ENCODE measurements at places on chromosomes 12 and 14.

DNA sequence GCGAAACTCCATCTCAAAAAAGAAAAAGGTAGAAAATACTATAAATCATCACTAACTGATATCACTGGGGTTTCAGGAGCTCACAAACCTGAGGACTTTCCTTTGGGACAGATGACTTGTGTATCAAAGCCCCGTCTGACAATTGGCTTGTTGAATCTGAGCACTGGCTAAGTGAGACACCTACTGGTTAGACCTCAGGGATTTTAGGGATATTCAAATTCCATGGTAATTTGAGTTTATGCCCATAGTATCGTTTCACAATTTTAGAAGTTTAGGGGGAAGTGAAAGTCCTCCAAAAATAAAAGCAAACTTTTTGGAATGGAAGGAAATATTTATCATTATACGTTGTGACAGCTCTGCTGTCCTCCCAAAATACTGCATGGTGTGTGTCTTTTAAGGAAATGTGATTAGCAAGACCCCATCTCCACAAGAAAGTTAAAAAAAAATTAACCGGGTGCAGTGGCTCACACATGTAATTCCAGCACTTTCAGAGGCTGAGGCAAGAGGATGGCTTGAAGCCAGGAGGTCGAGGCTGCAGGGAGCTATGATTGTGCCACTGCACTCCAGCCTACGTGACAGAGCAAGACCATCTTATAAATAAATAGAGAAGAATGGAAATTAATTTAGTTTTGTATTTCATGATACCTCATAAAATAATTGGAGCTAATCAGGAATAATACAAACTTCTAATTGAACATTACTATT lies 49.2 kb downstream of the FBXL14 start:
- no peak for DNase-seq

GRCh38 chr12:108234158-108234557 lies 105.0 kb downstream of the CMKLR1 start:
- DNase-seq: no peak

DNA sequence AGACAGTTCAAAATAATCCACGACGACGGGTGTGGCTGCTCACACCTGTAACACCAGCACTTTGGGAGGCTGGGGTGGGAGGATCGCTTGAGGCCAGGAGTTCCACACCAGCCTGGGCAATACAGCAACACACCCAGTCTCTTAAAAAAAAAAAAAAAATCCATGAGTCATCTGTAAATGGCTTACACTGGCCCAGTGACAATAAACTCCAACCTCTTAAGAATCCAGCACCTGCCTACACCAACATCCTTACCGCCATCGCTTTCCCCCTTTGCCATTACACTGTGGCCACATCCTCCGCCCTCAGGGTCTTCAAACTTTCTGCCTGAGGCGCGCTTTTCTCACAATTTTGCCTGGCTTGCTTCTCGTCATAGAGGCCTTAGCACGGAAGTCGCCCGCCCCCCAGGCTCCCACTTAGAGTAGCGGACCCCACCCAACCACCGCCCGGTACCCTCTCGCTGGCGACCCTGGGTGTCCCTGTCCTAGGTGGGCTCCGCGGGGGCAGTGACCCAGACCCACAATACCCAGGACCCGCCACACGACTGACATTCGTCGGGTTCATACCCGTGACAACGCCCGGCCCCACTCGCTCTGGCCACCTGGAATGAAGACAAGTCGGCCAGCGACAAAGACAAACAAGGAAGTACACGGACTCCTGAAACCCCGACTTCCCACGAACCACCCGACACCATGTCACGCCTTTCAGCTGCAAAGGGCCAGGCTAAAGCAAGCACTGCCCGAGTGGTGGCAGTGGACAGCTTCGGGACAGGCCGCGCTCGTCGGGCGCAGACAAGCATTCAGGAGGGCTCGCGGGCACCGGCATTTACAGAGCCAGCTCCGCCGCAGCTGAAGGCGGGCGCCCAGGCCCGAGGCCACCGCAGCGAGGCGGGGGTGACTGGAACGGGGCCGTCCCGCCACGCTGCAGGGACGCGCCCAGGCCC lies 636 bp downstream of the GOLGA3 start:
- peak; percentile 23 for DNase-seq

- DNase-seq: no peak
Measured at GRCh38 chr14:33696165-33696564, 254.7 kb downstream of the EGLN3 start.

GRCh38 chr12:67111182-67111581 lies 158.0 kb upstream of the CAND1 start:
- no peak for DNase-seq
